ENCODE measurements at places on chromosomes 13 and 19.

- no peak for DNase-seq
These were observed 46.7 kb upstream of the ZNF835 start for GRCh38 chr19:56718231-56718630.

- DNase-seq: no peak
These were observed 2.5 kb downstream of the CAMSAP3 start for GRCh38 chr19:7598180-7598579.

DNA sequence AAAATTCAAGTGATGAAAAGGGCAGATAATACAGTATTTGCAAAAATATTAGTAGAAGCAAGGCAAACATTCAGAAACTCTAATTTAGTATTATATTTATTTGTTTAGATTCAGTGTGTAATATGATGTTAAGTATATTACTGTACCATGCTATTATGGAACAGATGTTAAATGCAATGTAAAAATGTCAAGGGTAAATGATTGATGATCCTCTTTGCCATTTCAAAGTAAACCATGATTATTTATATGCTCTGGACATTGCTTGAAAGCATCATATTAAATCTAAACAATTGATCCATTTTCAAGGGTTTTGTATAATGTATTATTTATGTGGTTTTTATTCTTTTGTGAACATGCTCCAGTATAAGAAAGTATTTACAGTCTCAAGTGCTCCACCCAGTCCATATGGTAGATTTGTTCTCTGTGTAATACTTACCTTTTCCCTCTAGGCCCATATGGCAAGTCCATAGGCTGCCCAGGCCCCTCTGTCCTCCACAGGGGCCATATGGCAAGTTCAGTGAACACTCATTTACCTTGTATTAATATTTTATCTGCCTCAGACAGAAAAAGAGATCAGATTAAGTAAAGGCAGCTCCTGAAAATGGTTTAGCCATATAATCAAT lies 353.5 kb downstream of the DACH1 start:
- DNase-seq: peak; percentile 96

DNA sequence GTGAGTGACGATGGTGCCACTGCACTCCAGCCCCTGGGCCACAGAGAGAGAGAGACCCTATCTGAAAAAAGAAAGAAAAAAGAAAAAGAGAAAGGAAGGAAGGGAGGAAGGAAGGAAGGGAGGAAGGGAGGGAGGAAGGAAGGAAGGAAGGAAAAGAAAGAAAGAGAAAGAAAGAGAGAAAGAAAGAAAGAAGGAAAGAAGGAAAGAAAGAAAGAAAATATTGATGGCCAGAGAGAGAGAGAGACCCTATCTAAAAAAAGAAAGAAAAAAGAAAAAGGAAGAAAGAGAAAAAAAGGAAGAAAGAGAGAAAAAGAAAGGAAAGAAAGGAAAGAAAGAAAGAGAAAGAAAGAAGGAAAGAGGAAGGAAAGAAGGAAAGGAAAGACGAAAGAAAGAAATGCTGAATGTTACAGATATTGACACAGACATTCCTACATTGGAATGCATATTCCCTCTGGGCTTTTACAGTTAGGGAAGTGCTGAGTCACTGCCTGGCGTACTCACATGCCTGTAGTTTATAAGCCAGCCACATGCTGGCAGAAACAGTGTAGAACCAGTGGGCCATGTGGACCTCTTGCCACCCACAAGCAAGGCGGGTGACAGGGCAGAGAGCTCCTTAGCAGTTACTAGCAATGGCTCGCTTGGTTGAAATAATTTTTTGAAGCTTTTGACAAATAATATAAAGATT lies 34.6 kb upstream of the SLC46A3 start:
- DNase-seq: no peak

GRCh38 chr19:283395-283794 lies 7.8 kb downstream of the PLPP2 start:
- no peak for DNase-seq
